ENCODE measurements at places on chromosomes 13 and 19.

DNA sequence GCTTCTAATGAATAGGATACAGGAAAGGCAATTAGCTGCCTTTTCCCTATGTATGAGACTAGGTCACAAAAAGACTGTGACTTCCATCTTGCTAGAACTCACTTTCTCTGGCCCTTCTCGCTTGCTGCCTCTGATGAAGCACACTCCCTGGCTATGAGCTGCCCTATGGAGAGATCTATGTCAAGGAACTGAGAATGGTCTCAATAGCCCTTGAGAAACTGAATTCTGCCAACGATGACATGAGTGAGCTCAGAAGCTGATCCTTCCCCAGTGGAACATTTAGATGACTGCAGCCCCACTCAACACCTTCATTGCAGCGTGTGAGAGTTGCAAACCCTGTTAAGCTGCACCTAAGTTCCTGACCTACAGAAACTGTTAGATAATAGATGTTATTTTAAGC lies 309.8 kb downstream of the COG6 start:
- no peak for DNase-seq

- DNase-seq = no peak
Observed at GRCh38 chr13:53382008-53382407, 353.4 kb downstream of the OLFM4 start.

DNA sequence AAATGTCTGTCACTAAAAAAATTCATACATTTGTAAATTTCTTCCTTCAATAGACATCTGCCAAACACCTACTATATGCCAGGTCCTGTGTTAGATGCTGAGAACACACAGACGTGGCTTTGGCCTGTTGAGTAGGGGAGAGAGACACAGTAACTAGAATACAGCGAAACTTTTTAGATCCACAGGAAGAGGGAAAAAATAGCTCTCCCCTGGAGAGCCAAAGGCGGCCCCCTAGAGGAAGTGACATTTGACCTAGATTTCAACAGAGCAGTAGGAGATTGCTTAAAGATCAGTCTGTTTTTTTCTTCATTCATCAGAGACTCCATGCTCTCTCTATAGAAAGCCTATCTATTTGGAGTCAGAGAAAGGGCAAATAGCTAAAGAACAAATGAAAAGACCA lies 11.3 kb downstream of the LCP1 start:
- no peak for DNase-seq

- no peak for DNase-seq
Observed at GRCh38 chr19:17778968-17779929, 15.7 kb upstream of the B3GNT3 start.

GRCh38 chr13:58989556-58989955 lies 1174.2 kb downstream of the DIAPH3 start:
- DNase-seq = no peak

DNA sequence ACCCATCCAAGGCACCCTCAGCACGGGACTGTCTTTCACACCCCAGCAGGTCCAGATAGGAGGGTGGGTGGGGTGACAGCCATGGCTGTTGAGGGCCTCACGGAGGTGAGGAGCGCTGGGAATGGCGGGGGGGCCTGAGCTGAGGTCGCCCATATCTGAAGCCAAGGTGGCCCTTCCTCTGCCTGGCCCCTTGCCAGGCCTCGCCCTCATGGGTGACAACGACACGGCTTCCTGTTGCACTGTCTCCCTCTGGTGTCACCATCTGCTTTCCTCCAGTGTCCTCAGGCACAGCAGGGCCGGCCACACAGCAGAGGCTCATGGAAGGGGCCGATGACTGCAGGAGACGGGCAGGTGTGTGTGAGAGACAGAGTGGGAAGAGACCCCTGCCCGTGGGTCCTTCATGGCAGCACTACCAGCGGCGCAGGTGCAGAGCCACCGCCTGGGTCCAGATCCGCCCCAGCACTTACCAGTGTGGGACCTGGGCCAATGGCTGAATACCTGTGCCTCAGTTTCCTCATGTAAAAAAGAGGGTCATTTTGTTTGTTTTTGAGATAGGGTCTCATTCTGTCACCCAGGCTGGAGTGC lies 8.1 kb upstream of the NKPD1 start:
- no peak for DNase-seq
